Activated CD8-positive, alpha-beta memory T cell treated with anti-CD3 and anti-CD28 coated beads for 36 hours (primary cell): ENCODE measurements at places on chromosomes 7 and 10. TPM values are rescaled to one million over a fixed set of nuclear protein-coding genes. Genes with fewer than 3 reads are reported as not detected.

Gene WNT8B
- total RNA-seq: not detected

Gene RNF32
- total RNA-seq: 0.57 TPM

Gene KIN
- total RNA-seq: 15.9 TPM

Gene SCART1
- total RNA-seq: 0.93 TPM

Gene ADRB1
- total RNA-seq: 0.57 TPM

Gene FAM25C
- total RNA-seq: not detected

Gene MRLN
- not detected for total RNA-seq

Gene MBLAC1
- total RNA-seq: 4.2 TPM

Gene FBXO24
- total RNA-seq: 0.36 TPM

Gene PTPRN2
- total RNA-seq: 0.36 TPM

Gene ACSM6
- not detected for total RNA-seq
